Left renal pelvis (tissue), 4 donors: ENCODE measurements at places on chromosomes 1 and 21. TPM values are rescaled to one million over a fixed set of nuclear protein-coding genes. Genes with fewer than 3 reads are reported as not detected.

DNA sequence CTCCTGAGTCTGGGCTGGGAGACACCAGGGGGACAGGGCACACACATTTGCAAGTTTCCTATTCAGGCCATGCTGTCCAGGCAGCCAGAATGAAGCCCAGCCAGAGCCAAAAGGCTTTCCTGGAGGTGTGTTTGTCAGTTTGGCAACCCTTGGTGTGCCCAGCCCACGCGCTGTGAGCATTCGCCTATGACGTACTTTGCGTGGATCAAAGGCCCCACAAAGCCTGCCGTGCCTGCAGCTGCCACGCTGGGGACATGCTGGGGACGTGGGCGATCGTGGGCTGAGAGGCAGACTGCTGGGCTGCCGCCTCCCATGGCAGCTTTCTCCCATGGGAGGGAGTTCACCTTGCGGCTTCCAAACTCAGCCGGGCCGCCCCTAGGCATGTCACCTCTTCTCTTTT is 57.5 kb downstream of the CD247 start:
- DNase-seq = no peak

The GPR37L1 gene
- 0.08 TPM for polyA plus RNA-seq

The RAB25 gene
- 45.9 TPM for polyA plus RNA-seq

DNA sequence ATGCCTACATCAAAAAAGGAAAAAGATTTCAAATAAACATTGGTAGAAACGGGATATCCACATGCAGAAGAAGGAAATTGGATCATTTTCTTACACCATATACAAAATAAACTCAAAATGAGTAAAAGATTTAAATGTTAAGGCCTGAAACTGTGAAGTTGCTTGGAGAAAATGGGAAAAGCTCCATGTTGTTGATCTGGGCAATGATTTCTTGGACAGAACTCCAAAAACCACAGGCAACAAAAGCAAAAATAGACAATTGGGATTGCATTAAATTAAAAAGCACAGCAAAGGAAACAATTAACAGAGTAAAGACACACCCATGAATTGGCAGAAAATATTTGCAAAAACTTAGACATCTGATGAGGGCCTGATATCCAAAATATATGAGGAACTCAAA is 105.2 kb upstream of the APP start:
- DNase-seq = no peak

DNA sequence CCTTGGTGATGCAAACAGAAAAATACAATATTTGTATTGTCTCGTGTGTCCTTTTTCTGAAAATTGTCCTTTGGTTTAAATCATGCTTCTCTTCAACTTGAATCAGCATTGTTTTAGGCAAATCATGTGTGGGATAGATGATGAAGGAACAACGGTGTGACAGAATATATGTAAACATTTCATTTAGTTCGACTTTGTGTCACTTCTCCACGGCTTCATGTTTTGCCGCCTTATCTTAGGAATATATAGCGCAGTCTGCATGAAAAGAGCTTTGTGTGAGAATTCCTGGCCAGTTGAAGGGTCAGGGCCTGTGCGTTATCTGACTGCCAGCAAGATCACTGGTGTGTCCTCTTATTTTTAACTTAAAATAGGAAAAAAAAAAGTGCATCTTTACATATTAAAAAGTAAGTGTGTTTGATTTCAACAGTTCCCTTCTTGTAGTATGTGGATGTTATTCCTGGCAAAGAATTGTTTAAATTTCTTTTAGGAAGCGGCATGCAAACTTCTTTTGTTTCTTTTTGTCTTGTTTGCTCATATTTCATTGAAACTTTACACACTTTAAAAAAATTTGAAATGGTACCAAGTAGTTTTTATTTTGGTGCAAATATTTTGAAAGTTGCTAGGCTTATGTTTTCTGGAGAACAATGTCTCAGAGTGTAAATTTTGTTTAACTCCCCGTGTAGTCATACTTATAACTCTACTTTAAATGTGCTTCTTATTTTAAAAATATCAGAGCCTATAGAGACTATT is 465.2 kb downstream of the USP25 start:
- no peak for DNase-seq

DNA sequence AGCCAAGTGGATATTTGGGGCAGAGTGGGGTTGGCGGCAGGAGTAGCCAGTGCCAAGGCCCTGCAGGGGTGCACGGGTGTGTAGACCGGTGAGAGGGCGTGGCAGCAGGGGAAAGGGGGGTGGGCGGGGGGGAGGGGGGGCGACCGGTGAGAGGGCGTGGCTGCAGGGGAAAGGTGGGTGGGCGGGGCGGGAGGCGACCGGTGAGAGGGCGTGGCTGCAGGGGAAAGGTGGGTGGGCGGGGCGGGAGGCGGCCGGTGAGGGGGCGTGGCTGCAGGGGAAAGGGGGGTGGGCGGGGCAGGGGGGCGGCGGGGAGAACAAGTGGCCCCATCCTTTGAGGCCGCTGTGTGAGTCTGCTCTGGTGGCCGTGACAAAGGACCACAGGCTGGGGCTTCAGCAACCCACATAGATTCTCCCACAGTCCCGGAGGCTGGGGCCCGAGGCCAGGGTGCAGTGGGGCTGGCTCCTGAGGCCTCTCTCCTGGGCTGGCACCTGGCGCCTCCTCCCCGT is 25.8 kb downstream of the RRP1 start:
- DNase-seq = no peak

DNA sequence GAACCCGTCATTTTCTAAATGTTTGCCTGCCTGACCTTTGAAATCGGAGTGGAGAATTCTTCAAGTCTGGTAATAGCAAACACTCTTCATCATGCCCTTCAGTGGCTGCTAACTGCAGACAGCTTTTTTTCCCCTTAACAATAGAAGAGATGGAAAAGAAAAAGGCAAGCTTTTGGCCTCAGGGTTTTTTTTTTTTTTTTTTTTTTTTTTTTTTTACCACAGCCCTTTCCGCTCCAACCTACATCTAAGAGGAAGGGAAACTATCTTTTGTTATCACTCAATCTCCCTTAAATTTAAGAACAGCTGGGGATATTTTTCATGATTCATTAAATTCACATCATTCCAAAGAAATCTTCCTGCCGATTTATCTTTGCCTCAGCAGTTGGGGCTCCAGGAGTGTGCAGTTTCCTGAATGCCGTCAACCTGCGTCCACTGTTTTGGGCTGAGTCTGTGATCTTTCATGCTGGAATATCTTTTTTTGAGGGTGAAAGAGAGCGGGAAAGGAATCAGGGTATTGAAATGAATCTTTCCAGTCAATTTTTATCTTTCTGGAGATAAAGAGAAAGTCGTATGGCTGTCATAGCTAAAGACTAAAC is 144.5 kb upstream of the SMYD2 start:
- no peak for DNase-seq

The CHRNB2 gene
- 0.35 TPM for polyA plus RNA-seq

- no peak for DNase-seq
These were observed 87.7 kb upstream of the GADD45A start for GRCh38 chr1:67597336-67597735.

GRCh38 chr1:36570006-36570405 is 87.3 kb upstream of the CSF3R start:
- no peak for DNase-seq

The PLPPR5 gene
- polyA plus RNA-seq = 1.9 TPM

GRCh38 chr1:188154196-188154595 is 1325.4 kb downstream of the PLA2G4A start:
- DNase-seq = no peak

The DPT gene
- 0.46 TPM for polyA plus RNA-seq

- no peak for DNase-seq
These were observed 17.6 kb downstream of the HSPG2 start for GRCh38 chr1:21919520-21919919.

DNA sequence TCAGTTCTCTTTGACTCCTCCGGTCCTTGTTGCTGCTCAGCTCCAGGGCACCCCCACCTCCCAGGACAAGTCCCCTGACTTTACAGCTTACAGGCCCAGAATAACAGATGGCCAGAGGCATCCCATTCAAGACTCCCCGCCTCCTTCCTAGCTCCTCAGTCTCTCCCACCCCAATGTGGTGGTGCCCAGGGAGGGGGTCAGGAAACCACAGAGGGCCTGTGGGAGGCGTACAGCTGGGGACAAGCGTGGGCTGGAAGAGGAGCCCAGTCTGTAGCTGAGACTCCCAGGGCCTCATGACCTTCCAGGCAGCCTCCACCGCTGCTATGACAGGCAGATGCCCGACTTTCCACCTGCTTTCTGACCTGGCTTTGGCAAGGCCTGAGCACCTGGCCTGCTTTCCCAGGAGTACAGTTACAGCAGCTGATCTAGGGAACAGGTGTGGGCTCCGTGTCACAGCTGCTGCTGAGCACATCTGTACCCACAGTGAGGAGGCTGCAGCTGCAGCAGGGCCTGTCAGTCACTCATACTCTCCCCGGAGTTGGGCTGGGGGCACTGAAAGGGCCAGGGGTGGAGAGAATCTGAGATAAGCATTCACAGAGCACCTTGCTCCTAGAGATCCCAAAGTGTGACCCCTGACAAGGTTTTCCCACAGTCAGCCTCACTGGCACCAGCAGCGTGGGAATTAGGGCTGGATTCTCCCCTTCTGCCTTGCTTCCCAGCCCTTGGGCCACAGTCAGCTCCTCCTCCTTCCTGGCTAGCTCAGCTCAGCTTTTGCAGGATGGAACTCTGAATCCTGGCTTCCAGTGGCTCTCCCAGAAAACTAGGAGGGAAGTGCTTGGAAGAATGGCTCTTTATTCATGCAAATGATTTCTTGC is 7.1 kb upstream of the NAV1 start:
- no peak for DNase-seq

DNA sequence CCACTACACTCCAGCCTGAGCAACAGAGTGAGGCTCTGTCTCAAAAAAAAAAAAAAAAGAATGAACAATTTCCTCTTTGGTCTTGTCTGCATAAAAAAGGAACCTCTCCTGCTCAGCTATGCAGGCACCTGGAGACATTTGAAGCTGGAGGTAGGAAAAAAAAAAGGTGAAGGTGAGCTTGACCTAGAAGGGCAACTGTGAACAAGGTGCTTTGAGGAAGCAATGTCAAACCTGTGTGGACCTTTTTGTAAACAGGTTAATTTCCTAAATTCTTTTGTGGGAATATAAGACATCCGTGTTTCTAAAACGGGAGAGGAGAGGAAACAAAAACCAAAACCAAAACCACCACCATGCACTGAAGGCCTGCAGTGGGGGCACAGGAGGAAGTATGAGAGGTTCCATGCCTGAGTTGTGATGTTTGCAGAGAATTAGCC is 77.5 kb downstream of the SLC45A1 start:
- no peak for DNase-seq

DNA sequence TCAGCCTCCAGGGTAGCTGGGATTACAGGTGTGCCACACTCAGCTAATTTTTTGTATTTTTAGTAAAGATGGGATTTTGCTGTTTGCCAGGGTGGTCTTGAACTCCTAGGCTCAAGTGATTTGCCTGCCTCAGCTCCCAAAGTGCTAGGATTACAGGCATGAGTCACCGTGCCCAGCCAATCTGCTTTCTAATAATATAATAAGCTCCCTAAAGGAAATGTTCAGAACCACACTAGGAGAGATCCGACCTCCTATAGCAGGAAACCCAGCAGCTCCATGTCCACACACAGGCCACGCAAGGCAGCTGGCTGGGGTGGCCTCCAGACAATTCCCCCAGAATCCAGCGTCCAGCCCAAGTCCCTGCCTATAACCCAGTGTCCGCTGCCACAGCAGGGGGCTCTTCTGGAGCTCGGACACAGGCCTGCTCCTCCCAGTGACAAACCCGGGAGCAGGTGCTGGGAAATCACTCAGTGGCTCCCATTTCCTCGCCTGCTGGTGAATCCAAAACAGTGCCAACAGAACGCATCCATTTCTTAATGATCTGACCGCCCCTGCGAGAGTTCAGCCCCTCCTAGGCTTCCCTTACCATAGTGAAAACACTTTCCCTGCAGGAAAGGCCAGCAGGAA is 7.5 kb downstream of the RIPK4 start:
- no peak for DNase-seq

DNA sequence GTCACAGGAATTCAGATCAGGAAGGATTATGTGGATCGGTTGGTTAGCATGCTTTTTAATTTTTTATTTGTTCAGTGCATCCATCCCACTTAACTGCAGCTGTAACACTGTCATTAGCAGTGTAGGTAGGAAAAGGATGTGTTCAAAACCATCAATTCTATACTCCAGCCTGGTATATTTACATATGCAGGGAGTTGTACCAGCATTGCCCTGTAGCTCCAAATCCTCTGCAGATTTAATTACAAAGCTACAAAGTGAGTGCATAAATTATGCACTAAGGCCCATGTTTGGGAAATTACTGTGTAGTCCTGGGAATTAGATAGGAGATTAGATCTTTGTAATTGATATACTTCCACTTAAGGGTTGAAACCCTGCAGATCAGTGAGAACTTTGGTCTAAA is 15.9 kb upstream of the OSBPL9 start:
- no peak for DNase-seq
